ENCODE measurements at places on chromosomes 12 and 14. TPM values are rescaled to one million over a fixed set of nuclear protein-coding genes. Genes with fewer than 3 reads are reported as not detected.

AVPR1A gene
- 7.5 TPM for total RNA-seq

DNA sequence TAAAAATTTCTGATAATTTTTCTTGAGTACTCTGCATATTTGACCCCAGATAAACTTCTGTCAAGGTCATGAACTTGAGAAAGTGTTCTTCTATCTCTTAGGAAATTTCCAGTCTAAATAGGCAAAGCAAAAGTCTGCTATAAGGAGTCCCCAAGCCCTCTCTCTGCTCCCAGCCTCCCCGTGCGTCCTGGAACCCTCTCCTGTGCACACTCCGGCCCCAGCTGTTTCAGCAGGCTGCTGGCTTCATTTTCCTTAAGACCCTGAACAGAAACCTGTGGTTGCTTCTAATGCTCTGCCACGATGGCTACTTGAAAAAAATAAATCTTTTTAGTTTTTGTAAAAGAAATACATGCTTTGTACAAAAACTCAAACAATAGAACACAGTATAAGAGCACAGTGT is 14.7 kb downstream of the KRT2 start:
- no peak for DNase-seq
- H3K4me3 ChIP-seq, result no peak overlapping the region
- no peaks in the 10 kb centered on the region for H3K36me3 ChIP-seq
- H3K4me1 ChIP-seq, result no peaks in the 10 kb centered on the region
- no peaks in the 10 kb centered on the region for H3K27me3 ChIP-seq

DNA sequence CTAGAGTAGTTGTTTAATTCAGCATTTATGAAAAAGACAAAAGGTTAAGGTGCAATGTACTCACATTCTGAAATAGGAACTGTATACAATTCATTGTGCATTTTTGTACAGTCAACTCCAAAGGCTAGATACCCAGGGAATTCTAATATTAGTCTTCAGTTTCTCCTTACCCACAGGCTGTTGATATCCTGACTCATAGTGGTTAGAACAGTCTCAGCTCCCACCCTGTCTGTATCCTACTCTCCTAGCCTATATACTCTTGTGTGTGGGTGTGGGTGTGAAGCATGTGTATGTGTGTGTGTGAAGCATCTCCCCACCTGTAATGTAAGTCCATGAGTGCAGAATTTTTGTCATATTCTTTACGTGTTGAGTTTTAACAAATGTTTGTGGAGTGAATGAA is 229.5 kb downstream of the NAV3 start:
- DNase-seq, result no peak
- H3K27ac ChIP-seq, result no peak overlapping the region
- H3K27me3 ChIP-seq, result no peaks in the 10 kb centered on the region
- no peak overlapping the region for H3K4me3 ChIP-seq
- H3K36me3 ChIP-seq, result no peaks in the 10 kb centered on the region

DNA sequence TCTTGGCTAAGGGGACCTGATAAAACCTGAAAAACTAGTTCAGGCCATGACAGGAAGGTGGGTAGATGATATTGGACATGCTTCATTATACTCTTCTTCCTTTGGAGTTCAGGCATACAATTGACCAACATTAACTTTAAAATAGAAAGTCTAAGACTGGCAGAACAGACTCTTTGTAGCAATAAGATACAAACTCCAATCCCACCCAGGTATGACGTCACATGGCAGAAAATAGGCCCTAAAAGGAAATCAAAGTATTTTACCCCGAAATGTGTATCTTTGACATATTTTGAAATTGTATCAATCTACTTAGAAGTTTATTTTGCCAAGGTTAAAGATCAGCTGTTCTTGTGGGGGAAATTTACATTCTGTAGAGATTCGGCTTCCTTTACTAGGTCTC is 198.1 kb upstream of the LRIG3 start:
- no peak overlapping the region for H3K4me3 ChIP-seq
- H3K36me3 ChIP-seq, result no peaks in the 10 kb centered on the region
- DNase-seq, result no peak
- no peaks in the 10 kb centered on the region for H3K4me1 ChIP-seq
- H3K27ac ChIP-seq, result no peak overlapping the region
- no peaks in the 10 kb centered on the region for H3K27me3 ChIP-seq

DNA sequence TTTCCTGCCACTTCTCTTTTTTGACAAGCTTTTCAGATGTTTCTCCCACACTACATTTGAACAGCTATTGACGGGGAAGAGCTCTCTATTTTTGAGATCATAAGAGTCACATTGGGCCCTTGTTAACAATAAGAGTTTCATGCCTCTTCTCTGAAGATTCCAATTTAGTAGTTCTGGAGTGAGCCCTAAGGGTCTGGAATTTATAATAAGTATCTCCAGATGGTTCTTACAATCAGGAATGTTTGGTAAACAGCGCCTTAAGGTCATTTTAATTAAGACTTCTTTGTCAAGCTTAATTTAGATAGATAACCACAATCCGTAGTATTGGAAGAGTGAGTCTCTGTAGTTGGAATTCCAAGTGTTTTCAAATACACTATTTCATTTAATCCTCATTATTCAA is 60.6 kb upstream of the HECTD1 start:
- H3K36me3 ChIP-seq, result no peaks in the 10 kb centered on the region
- no peak overlapping the region for H3K4me3 ChIP-seq
- H3K27me3 ChIP-seq, result no peaks in the 10 kb centered on the region
- H3K4me1 ChIP-seq, result no peaks in the 10 kb centered on the region

DNA sequence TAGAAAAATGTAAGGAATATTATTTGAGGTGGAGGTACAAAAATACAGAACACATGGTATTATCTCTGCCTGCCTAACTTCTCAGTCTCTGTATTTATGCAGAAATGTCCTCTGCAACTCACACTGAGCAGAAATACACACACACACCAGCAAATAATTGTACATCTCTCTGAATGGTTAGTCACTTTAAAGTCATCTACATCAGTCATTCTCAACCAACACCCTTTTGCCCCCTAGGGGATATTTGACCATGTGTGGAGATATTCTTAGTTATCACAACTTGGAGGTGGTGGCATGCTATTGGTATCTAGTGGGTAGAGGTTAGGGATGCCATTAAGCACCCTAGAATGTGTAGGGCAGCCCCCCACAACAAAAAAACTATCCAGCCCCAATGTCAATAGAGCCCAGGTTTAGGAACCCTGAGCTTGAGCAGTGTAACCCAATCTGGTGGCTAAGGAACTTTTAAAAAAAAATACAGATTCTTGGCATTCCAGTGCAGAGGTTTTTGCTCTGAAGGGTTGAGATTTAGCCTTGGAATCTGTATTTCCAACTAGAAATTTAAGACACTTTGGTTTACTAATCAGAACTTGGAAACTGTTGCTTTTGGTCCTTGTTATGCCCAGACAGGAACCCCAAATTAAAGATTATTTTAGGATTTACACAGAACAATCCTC is 183.8 kb downstream of the TBX5 start:
- no peak overlapping the region for H3K27ac ChIP-seq
- no peak overlapping the region for H3K4me3 ChIP-seq
- peaks cover 15% of the 10 kb centered on the region for H3K27me3 ChIP-seq
- no peak for DNase-seq

DNA sequence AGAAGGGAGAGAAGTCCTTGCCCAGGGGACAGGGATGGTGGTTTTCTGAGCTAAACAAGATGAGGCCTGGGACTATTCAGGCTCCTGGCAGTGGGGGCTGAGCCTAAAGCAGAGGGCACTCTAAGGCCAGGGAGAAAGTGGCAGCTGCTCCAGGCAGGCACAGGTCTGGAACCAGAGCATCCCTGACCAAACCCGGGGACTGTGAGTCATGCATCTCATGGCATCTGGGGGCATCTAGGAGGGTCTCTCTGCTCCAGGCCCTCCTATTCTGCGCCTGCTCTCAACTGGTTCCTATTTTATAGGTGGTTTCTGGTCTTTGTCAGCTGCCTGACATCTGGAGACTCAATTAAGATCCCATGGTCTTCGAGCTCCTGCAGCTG is 11.6 kb downstream of the KRT7 start:
- H3K27ac ChIP-seq, result peak overlapping the region; percentile 98
- peaks cover 59% of the 10 kb centered on the region for H3K4me1 ChIP-seq
- no peaks in the 10 kb centered on the region for H3K27me3 ChIP-seq
- DNase-seq, result no peak
